Head of caudate nucleus (tissue), 42 donors: ENCODE measurements at places on chromosomes 4 and X.

GRCh38 chr4:27366104-27366823, 505.6 kb downstream of the STIM2 start:
- no peak for DNase-seq

DNA sequence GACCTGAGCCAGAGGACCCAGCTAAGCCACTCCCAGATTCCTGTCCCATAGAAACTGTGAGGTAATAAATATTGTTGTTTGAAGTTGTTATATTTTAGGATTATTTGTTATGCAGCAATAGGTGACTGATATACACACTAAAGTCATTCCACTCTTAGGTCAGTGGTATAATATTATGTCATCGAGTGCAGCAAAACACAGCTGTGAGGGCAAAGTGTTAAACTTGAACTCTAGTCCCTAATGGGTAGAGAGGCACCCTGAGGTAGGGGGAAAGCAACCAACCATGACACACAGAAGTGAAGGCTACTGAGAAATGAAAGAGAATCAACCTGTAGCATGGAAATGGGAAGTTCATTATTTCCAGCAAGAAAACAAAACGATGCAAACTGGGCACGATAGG, 66.6 kb downstream of the ATXN3L start:
- DNase-seq, result no peak

DNA sequence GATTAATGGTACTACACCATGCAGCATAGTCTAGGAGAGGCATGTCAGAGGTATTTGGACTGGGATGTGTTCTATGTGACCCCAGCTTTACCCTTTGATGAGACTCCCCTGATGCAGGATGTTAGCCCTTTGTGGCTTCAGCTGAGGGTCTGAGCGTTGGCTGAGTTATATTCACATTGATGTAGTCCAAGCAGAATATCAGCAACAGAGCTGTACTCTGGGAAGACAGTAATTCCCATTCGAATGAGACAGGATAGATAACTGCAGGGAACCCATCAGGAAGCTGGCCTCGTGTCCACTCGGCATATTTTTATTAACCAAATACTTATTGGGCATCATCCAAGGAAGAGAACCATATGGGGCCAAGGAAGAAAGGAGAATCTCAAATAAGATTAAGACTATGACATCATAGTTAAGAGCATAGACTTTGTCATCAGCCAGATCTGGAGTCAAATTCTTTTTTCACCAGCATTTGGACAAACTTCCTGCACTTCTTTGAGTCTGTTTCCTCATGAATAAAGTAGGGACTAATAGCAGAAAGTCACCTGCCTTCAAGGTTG, 198.1 kb downstream of the SOWAHB start:
- DNase-seq, result no peak

DNA sequence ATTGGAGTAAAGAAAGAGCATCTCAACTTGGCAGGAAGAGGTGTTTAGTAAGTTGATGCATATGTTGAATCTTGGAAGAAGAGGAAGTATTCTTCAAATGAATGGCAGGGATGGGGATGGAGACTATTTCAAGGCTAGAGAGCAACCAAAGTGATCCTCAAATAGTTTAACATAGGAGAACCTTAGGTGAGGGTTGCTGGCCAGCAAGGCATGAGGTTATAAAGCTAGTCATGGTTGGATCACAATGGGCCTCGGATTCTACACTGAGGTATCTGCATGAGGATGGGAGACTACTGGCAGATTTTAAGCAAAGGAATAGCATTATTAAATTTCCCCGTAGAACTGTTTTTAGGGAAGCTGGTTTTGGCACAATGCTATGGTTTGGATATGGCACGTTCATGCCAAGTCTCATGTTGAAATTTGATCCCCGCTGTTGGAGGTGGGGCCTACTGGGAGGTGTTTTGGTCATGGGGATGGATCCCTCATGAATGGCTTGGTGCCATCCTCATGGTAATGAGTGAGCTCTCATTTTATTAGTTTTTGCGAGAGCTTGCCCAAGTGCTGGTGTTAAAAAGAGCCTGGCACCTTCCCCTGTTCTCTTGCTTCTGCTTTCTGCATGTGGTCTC, 41.9 kb upstream of the ETNPPL start:
- DNase-seq, result no peak

- DNase-seq, result no peak
Observed at GRCh38 chr4:69831646-69832325, 28.2 kb downstream of the SULT1E1 start.

DNA sequence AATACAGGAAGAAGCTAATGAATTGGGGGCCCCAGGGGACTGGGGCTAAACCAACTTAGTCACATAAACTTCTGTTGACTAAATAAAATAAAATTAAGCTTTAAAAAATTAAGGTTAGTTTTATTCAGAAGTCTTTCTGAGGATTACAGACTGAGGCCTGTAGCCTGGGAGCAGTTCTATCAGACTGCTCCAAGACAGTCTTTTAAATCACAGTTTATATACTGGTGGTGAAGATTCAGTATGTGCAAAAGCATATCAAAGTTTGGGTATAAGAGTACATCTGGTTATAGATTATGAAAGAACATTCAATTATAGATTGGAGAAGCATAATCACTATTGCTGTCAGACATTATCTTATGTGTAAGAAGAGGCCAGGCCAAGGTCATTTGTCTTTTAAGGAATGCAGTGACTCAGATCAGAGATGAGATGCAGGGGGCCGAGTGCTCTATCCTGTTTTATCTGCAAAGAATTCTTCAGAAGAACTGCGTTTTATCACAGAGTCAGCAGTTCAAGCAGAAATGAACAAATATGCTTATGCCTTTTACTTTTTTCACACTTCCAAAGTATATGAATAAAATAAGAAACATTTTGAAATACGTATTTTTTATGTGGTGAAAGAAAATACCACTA, 109.4 kb downstream of the PDHA2 start:
- DNase-seq, result no peak

GRCh38 chr4:56728512-56728911, 47.4 kb upstream of the HOPX start:
- DNase-seq, result no peak

- DNase-seq, result no peak
Observed at GRCh38 chrX:133089411-133089810, 7.5 kb downstream of the USP26 start.

DNA sequence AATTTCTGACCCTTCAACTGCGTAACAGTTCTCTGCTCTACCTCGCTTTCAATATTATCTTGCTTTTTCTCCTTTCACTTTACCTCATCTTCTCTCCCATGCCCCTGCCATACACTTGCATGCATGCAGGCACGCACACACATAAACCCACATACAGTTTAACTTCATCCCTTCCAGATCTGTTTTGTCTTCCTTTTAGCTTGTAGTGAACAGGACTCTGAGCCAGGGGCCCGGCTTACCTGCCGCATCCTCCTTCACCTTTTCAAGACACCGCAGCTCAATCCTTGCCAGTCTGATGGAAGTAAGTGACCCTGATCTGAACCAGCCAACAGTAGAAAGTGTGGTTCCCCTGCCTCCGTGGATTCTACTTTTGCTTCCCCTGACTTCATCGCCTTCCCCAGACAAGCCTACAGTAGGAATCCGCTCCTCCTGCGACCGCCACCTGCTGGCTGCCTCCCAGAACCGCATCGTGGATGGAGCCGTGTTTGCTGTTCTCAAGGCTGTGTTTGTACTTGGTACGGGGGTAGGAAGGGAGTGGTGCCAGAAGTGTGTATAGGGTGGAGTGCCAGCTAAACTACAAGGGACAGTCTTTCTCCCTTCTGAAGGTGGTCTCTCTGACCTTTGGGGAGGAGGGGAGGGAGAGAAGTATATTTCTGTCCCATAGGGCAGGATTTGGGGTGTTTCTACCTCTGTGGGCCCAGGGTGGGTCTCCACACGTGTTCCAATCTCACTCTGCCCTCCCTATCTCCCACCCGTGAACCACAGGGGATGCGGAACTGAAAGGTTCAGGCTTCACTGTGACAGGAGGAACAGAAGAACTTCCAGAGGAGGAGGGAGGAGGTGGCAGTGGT, 10.7 kb downstream of the MED12 start:
- DNase-seq, result peak; percentile 73

DNA sequence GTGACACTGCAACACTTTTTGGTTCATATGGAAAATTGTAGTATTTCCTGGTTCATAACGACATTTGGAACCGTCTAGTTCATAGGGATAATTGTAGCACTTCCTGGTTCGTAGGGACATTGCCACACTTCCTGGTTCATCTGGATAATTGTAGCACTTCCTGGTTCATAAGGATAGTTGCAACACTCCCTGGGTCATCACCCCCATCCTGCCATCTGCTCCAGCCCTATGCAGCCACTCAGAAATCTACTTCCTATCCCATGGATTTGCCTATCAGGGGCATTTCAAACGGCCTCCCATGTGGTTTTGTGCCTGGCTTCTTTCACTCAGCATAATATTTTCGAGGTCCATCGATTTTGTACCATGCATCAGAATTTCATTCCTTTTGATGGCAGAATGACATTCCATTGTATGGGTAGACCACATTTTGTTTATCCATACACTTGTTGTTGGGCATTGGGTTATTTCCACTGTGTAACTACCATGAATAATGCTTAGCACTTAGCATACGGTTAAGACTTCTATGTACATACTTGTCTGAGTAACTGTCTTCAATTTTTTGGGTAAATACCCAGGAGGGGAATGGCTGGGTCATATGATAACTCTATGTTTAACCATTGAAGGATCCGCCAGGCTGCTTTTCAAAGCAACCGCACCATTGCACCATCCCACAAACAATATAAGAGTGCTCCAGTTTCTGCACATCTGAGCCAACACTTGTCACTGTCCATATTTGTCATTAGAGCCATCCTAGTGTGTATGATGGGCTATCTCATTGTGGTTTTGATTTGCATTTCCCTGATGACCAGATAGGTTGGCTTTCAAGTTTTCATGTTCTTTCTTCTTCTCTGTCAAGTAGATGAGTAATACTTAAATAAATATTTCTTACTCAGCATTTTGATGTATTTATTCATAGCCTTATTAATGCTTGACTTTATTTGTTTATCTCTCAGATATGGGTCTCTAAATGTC, 58.3 kb upstream of the CD99 start:
- no peak for DNase-seq

GRCh38 chr4:112332398-112332797, 35.2 kb downstream of the ALPK1 start:
- DNase-seq, result no peak

DNA sequence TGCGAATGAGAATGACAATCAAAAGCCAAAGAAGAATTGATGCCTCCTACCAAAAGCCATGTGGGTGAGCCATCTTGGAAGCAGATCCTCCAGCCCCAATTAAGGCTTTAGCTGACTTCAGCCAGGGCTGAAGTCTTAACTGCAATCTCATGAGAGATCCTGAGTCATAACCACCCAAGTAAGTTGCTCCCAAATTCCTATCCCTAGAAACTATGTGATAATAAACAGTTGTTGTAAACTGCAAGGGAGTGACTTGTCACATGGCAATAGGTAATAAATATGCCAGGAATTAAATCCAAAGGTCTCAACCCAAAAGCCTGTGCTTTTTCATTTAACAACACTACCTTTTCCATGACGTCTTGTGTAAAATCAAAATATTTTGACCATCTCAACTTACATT, 154.2 kb upstream of the TBL1X start:
- no peak for DNase-seq

GRCh38 chr4:36046026-36046425, 198.3 kb downstream of the ARAP2 start:
- DNase-seq, result no peak

DNA sequence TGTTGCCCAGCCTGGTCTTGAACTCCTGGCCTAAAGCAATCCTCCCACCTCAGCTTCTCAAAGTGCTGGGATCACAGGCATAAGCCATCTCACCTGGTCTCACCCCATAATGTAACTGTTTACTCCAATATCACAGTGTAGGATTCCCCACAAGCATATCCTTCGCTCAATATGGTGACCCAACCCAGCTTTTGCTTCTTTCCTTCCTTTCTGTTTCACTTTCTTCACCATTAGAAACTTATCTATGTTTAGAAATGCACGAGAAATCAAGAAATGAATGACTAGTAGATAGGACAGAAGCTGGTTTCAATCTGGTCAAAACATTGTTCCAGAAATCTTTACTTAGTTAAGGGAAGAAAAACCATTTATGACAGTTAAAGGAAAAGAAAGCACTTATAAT, 18.9 kb downstream of the TSPAN5 start:
- no peak for DNase-seq

DNA sequence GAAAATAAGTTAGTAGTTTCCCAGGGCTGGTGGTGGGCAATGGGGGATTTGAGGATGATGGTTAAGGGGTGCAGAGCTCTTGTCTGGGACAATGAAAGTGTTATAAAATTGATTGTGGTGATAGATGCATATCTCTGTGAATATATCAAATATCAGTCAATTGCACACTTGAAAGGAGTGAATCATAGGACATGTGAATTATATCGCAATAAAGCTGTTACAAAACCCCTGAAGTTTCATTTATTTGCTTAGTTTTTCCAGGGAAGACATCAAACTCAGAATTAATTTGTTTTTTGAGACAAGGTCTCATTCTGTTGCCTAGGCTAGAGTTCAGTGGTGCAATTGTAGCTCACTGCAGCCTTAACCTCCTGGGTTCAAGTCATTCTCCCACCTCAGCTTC, 17.9 kb upstream of the YIPF6 start:
- no peak for DNase-seq

DNA sequence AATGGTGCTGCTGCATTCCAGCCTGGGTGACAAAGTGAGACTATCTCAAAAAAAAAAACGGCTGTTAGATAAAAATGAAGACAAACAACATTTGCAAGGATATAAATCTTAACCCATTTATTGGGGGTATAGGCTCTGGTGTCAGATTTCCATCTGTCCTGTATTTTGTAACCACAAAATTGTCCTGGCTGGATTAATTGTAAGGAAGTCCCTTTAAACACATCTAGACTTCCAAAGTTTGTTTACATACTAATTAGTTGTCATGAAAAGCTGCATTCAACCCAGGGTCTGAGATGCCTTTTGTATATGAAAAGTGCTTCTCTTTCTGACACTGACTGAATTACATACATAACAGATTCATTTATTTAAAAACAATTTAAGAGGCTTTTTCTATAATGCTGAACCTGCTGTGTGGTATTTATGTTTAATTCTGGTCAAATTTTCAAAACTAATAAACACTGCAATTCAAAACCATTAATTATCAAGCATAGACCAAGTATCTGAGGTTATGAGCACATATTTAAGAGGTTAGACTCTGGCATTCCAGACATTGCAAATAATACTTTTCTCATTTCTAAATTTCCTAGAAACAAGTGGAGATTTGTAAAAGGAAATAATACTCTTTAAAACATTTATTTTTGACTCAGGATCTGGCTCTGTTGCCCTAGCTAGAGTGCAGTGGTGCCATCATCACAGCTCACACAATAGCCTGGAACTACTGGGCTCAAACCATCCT, 17.5 kb upstream of the UGDH start:
- DNase-seq, result no peak

DNA sequence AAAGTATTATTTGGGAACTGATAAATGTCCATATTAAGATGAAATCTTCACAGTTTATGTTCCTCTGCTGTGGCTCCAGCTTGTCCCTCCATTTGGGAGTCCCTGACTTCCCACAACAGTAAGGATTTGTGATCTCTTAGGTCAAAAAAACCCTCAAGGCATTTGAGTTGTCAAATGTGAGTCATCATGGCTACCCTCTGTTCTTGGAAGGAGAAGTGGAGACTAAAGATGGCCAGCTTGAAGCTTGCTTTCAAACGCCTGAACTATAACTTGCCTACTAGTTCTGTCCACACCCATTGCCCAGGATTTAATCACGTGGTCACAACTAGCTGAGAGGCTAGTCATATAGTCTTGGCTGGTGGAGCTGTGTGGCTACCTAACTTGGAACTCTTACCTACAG, 107.8 kb downstream of the CCNG2 start:
- DNase-seq, result no peak
